ENCODE measurements at places on chromosomes 7 and 10. TPM values are rescaled to one million over a fixed set of nuclear protein-coding genes. Genes with fewer than 3 reads are reported as not detected.

GRCh38 chr10:110475722-110476515 lies 21.8 kb upstream of the DUSP5 start:
- DNase-seq = no peak

- no peak for DNase-seq
Measured at GRCh38 chr10:37448161-37448560, 322.8 kb downstream of the ANKRD30A start.

DNA sequence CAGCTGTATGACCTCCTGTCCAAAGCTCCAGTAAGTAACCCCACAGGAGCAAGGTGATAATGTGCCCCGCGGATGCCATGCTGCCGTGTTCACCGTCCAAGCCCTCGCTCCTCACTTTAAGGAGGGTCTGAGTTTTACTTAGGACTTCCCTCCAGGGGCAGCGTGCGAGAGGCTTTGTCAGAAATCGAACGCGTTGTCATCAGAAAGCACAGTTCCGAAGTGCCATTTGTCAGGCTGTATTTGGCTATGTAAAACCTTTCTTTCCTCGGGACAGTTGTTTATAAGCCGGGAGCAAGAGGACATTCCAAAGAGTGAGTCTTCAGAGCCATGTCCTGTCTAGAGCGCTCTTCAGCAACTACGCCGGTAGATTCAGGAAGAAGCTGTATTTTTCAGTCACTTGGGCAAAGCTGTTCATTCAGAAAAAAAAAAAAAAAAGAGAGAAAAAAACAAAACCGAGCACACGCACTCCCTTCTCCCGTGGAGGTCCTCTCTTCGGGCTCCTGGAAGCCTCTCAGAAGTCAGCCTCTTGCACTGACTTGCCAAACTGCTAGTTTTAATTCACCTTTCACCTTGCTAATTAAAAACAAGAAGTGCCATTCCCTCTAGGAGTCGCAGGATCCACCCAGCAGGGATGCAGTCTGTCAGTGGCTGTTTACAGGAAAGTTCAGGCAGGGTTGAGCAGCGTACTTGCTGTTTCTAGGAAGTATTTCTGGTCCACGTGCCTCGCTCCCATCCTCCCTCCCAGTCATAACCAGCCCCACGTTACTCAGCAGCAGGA lies at the start of gene SEMA3E:
TSS of gene SEMA3E (minus strand) at position 676 of the 778 bp plus-strand sequence.
- no peak for DNase-seq

DNA sequence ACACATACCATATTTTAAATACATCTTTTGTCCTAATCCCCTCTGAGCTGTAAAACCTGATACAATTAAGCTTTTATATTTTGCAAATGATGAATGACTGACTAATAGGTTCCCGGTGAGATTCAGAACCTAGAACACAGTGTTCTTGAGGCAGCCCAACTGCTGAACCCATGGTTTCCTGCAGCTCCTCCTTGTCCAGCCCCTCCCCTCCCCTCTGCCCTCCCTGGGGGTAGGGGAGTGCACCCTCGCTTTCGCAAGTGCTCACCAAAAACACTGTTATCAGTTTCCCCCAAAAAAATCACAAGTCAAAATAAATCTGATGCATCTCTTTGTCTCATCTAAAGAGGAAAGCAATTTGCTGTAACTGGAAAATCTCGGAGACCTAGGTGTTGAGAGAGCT lies 602.8 kb downstream of the KCNMA1 start:
- no peak for DNase-seq

Gene HOXA10
- total RNA-seq = 0.10 TPM

GRCh38 chr7:117600911-117601310 lies 121.1 kb downstream of the CFTR start:
- DNase-seq = no peak

Gene SORBS1
- total RNA-seq = 0.32 TPM
